ENCODE measurements at places on chromosomes 12 and 14.

DNA sequence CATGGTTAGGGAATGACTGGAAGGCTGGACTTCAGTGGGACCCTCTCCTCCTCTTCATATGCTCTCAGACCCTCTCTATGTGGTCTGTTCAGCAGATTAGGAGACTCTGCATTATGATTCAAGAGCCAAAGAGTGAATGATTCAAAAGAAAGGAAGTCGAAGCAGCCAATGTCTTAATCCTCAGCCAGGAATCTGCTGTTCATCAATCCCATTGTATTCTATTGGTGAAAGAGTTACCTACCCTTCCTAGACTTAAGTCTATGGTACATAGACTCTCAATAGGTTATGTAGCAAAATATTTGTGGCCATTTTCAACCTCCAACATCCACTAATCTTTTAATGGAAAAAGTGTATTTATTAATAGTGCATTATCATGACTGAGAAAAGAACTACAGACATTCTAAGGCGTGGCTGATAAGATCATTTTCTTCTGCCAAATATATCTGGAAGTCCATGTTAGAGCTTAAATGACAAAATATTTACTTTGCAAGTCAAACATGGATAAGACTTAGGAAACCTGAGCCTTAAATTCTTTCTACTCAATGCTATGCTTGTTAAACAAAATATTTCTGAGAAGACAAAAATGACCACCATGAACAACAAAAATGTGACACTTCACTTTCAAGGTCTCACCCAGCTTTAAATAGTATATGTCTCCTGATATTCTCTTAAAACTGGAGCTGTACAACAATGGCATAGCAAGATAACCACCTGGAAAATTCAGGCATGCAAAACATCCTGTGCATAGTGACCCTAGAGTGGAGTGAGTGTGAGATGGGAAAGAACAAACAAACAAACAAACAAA is 1100.6 kb downstream of the GALC start:
- DNase-seq = no peak

DNA sequence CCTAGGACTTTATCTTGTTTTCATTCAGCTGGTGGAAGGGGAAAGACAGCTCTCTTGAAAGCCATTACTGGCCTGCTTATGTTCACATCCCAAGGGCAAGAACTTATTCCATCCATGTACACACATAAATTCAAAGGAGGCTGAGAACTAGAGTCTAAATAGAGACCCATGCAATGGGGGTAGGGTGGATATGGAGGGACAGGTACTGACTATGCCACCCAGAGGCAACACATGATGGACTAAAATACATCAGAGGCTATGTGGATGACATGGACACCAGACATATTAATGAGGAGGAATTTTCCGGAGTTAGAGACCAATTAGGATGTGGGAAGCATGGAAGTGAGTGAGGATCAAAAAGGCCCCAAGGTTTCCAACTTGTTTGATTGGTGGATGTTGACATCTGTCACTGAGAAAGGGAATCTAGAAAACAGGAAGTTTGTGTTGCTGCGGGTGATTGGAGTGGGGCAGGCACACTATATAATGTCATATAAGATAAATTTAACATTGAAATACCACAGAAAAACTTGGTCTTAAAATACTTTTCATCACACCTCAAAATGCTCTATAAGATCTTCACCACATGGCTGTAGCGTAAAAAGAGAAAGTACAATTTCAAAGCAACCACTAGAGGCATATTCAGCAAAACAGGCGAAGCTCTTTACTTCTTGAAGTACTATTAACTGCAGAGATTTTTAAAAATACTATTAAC is 130.4 kb downstream of the GRIP1 start:
- no peak for DNase-seq

DNA sequence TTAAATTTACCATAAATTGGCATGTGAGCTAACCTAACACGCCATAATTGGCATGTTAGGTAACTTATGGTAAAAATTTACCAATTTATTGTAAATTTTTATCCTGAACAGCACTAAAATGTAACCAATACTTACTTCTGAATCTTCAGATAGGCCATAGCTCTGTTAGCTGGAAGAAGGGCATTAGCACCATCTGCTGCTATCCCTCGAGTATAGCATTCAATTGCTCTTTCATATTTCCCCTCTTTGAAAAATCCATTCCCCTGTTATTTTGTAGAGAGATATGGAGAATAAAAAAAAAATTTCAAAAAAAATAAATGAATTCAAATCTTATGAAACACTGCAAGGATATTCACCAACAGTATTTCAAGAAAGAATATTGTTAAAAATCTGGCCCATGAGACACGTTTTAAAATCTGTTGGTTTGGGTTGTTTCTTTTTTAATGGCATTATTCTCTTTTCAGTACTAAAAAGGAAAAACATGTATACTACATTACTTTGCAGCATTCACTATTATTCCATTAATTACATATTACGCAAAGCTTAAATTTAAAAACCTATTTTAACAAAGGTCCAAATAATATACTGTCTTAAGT is 19.1 kb downstream of the RPAP3 start:
- DNase-seq = no peak

DNA sequence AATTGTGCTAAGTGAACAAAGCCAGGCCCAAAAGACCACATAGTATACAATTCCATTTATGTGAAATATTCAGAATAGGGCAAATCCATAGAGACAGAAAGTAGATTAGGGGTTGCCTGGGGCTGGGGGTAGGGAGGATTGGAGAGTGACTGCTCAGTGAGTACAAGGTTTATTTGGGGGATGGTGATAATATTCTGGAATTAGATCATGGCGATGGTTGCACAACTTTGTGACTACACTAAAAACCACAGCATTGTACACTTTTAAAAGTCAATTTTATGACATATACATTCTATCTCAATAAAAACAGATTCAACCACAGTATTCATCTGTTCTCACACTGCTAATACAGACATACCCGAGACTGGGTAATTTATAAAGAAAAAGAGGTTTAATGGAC is 68.7 kb upstream of the MAP1LC3B2 start:
- no peak for DNase-seq
